ENCODE measurements at places on chromosomes 7 and 10. TPM values are rescaled to one million over a fixed set of nuclear protein-coding genes. Genes with fewer than 3 reads are reported as not detected.

DNA sequence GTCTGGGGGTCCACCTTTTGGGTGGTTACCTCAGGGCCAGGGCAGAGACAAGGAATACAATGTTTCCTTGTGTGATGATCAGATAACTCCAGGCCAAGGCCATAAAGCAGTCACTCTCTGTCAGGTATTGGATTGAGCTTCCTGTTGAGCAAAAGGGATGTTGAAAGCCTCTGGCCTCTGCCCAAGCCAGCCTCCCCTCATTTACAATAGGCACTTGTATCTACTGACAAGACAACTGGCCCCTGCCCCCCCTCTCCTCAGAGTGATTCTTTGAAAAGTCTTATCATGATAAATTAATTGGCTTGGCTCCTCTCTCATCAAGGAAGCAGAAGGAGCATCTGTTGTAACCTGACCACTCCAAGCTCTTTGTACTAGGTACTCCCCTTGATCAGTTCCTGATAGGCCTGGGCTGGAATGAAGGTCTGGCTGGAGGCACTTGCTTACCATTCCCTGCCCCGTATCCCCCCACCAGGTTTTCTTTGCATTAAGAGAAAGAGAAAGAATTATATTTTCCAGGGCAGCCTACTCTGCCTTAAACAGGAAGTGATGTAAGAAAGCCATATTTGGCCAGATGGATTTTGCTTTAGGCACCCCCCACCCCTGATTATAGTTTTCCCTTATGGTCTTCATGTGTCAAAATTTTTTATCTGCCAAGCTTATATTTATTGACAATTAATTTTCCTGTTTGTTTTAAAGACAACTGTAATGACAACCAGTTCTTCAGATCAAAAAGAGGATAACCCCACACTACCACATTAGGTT is 42.1 kb upstream of the HPS1 start:
- H3K36me3 ChIP-seq: peaks cover 2% of the 10 kb centered on the region
- no peak overlapping the region for H3K27ac ChIP-seq
- no peak overlapping the region for H3K4me3 ChIP-seq
- H3K4me1 ChIP-seq: peaks cover 2% of the 10 kb centered on the region

DNA sequence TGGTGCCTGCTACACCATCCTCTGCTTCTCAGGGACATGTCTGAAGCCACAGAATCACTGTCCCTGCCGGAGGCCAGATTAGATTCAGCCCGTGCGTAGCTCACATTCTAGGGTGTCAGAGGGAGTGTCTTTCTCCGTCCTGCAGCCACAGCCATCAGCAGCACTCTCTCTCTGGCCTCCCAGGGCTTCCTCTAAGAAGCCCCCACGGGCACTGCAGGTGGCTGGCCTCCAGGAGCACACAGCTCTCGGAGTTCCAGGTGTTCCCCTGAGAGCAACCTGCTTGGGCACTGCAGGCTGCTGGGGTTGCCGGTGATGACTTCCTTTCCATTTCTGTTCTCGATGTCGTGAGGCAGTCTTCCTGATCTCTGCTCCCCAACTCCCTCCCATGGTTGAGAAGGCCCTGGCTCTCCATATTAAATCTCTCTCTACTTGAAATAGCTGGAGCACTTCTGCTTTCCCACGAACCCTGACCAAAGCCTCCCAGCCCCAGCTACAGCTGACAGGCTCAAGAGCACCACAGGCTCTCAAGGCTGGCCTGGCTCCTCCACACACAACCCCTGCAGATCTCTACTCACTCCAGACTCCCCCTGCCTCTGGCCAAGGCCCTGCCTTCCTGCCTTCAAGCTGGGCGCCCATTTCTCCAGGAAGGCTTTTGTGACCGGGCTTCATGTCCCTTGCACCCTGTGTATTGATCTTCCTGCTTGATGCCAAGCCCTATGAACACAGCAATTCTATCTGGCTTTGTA is 49.0 kb upstream of the TMEM72 start:
- H3K27ac ChIP-seq: no peak overlapping the region
- no peak overlapping the region for H3K4me3 ChIP-seq
- DNase-seq: no peak
- peaks cover 34% of the 10 kb centered on the region for H3K27me3 ChIP-seq
- H3K36me3 ChIP-seq: no peaks in the 10 kb centered on the region
- H3K4me1 ChIP-seq: peaks cover 15% of the 10 kb centered on the region

- DNase-seq: no peak
- no peaks in the 10 kb centered on the region for H3K36me3 ChIP-seq
- peaks cover 29% of the 10 kb centered on the region for H3K27me3 ChIP-seq
Observed at GRCh38 chr7:39811161-39811614, 138.9 kb upstream of the CDK13 start.

GRCh38 chr10:79223091-79224048 is 123.9 kb upstream of the PPIF start:
- no peak overlapping the region for H3K27ac ChIP-seq
- no peaks in the 10 kb centered on the region for H3K4me1 ChIP-seq
- H3K4me3 ChIP-seq: no peak overlapping the region
- DNase-seq: no peak
- no peaks in the 10 kb centered on the region for H3K36me3 ChIP-seq

TMEM176A gene
- 0.54 TPM for total RNA-seq
